ENCODE measurements at places on chromosomes 1 and 21. TPM values are rescaled to one million over a fixed set of nuclear protein-coding genes. Genes with fewer than 3 reads are reported as not detected.

Gene MNDA
- 4.5 TPM for total RNA-seq

Gene RFX5
- 67.9 TPM for total RNA-seq

Gene KIAA0040
- 28.2 TPM for total RNA-seq

Gene BACE2
- total RNA-seq, result 204 TPM

Gene EXTL1
- total RNA-seq, result 1.1 TPM

Gene CAMK1G
- total RNA-seq, result 0.83 TPM

Gene RC3H1
- total RNA-seq, result 55.9 TPM

Gene FLG
- total RNA-seq, result not detected

Gene CBS
- total RNA-seq, result 16.0 TPM

Gene AKNAD1
- total RNA-seq, result 0.82 TPM

Data from sigmoid colon (tissue), 7 donors.